ENCODE measurements at places on chromosomes 5 and 9. TPM values are rescaled to one million over a fixed set of nuclear protein-coding genes. Genes with fewer than 3 reads are reported as not detected.

Gene SELENOP
- total RNA-seq, result not detected

Gene TMEM232
- 0.66 TPM for total RNA-seq

Gene PCDHB9
- not detected for total RNA-seq

Gene PCDHA11
- total RNA-seq, result not detected

Gene WNT8A
- not detected for total RNA-seq

Gene PNPLA7
- total RNA-seq, result 2.9 TPM

DNA sequence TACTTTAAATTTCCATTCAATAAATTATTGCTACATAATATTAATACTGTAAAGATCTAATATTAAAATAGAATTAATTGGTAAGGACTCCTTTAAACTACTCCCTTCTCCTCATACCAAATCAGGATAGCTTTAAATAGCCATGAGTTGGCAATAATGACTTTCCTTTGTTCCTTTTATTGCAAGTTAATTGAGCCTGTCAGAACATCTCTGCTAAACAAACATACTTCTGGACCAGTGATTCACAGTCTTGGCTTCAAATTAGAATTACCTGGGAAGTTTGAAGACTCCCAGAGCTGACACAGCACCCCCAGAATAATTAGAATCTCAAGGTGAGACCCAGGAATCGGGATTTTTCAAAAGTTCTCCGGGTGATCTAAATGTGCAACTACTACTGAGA, 18.7 kb downstream of the C5orf58 start:
- DNase-seq, result no peak

- no peak for DNase-seq
Measured at GRCh38 chr5:83507431-83507830, 35.9 kb downstream of the VCAN start.

GRCh38 chr9:128310461-128310860, 11.8 kb downstream of the TRUB2 start:
- no peak for DNase-seq

GRCh38 chr9:78441822-78442431, 145.0 kb downstream of the PSAT1 start:
- DNase-seq, result no peak

DNA sequence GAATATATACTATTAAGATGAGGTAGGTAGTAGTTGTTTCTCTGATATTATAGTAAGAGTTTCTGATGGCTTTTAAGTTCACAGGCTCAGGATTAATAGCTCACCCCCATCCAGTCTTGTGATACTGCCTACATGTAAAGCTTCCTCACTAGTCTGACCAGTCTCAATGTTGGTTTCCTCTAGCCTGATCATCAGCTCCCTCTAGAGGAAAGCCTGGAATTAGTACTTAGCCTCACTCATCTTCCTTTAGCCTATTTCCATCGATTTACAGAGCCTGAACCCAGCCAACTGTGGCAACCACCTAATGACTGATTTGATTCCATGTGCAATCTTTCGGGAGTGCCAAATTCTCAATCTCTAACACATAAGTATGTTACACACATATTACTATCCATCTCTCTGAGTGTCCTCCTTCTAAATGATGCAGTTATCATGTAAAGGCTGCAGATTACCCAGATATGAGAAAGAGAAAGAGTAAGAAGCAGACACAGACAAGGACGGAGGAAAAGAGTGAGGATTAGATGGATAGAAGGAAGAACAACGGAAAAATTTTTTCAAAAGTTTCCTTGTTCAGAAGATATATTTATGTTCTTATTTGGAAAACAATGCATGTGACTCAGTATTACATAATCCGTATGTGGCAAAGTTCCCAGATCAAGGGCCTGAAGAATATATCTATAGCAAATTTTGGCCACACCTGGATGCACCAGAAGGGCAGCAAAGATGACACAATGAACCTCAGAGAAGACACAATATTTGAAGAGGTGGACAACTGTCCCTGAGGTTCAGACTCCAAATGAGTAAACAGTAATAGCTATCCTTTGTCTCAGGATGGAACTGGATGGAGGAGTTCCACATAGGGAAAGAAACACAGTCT, 333.7 kb downstream of the ELAVL2 start:
- no peak for DNase-seq

DNA sequence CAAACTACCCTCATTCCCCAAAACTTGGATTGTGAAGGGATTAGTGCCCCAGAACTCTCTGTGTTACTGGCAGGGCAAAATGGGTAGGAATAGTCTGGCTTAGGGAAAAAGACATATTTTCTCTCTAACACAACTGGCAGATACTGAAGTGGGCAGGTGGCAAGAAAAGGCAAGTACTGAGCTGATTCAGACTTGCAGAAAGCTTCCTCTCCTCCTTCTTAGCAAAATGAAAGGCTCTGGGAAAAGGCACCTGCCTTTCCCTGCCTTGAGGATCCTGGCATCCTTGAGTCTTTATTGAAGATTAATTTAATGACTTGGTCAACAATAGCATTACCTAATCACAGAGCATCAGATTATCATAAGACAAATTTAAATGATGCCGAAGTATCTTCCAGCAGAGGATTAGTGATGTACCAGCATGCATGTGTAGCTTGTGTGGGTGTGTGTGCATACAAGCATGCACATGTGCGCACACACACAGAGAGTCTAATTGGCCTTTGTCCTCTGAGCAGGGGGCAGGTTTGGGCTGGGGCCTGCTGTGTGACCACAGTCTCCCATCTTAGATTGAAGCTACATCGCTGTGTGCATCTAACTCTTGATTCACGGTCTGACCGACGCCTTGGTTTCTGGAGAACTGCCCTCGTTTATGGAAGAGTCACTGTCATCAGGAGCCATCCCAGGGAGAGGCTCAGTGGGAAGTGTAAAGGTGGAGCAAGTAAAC, 294.8 kb downstream of the AOPEP start:
- DNase-seq, result no peak

- no peak for DNase-seq
Measured at GRCh38 chr5:143195491-143195890, 208.0 kb downstream of the NR3C1 start.

DNA sequence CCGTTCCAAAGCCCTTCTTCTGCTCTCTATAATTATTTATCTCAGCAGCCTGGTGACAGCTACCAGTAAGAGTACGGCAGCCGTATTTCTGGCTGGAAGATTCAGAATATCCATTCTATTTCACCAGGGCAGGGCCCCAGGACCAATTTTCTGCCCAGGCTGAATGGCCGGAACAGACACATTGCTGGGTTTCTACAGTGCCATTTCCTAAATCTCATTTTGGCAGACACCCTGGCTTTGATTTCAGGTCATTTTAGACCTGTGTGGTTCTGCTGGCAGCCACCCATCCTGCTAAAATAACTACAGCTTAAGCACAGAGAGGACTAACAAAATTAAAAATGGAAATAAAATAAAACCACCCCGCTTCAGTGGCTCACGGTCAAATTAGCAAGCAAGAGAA, 95.0 kb downstream of the CRB2 start:
- no peak for DNase-seq

DNA sequence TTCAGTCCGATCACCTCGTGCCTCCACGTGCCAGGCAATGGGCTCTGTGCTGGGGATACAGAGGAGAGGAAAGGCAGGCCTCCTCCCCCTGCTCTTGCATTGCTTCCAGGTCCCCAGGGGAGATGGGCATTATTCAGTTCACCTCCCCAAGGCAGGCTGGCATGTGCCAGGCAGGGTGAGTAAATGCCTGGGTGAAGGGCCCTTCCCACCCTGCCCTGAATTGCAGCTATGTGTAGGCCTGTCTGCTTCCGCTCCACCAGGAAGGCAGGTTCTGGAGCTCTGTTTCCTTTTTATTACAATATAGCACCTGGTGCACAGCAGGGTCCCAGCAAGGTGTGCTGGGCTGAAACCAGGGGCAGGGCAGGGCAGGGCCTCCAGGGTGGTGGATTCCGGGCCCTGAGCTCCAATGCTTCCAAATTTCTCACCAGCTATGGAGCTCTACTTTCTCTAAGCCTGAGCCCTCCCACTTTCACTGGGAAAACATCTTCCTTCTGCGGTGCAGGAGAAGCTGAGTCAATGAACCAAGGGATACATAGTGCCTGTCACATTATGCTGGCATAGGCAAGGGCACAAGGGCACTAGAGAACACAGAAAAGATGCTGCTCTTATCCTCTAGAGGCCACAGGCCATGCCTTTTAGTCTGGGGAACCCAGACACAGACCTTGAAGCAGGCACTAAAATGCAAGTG, 42.0 kb downstream of the SHB start:
- DNase-seq, result no peak

GRCh38 chr5:142661957-142662356, 23.9 kb downstream of the FGF1 start:
- DNase-seq, result no peak

GRCh38 chr5:64323591-64323990, 157.9 kb downstream of the RNF180 start:
- DNase-seq, result no peak

DNA sequence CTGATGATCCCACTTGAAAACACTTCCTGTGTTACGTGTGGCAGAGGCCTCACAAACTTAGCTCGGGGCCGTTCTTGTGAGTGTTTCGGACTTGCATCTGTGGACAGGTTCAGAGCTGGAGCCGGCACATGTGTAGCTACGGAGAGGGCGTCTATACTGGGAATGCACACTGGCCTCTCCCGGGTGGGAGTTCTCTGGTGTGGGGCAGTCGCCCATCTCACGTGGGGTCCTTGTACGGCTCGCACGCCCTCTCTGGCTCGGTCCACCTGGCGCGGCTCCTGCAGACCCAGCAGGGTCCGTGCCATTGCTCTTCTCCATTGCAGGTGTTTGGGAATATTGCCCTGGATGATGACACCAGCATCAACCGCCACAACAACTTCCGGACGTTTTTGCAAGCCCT, 197.9 kb downstream of the CACNA1B start:
- DNase-seq, result no peak

DNA sequence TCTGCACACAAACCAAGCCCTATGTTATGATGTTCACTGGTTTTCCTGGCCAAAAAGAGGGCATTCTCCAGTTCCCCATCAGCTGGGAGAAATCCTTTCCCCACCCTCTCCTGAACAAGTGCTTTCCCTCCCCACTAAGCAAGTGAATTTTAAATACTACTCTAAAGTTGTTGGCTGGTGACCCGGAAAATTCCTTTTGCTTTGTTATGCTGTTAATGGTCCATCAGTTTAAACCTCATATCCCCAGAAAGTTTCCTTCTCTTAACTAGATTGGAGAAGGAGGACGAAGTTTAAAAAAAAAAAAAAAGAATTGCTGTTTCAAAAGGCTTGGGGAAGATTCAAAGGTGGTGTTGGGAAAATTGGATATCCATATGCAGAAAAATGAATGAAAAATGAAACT, 21.9 kb upstream of the SPRY4 start:
- no peak for DNase-seq
